Hindlimb muscle (tissue), 1 donor: ENCODE measurements at places on chromosomes 1 and 21.
A peak's percentile ranks its signal among the peaks of the same experiment; 100 is the strongest.

DNA sequence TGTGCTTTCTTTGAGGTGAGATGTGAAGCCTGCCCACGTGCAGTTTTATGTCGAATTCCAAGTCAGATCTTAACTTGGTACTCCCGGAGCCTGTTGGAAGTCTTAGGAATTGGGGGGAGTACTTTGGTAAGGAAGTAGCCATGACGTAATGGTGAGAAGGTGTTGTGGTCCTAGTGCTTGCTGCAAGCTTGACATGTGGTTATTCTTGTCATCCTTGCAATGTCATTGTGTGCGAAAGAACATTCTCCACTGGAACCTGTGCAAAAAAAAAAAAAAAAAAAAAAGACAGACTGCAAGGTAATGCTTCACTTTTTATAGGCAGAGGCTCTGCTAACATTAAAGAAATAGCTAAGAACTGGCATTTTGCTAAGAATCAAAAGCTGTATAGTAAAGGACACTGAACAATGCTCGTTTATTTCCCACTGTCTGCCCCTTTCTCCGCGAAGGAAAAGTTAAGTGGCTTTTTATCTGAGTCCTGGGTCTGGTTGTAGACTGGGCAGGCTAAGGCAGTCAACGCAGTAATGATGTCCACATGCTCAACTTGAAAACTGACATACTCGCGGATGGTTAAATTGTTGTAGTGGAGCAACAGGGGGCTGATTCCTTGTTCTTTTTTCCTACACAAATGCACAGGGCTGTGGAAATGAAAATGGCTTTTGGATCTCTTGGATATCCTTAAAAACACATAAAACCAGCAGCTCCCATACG lies 2.1 kb downstream of the KAZN start:
- DNase-seq, result no peak

DNA sequence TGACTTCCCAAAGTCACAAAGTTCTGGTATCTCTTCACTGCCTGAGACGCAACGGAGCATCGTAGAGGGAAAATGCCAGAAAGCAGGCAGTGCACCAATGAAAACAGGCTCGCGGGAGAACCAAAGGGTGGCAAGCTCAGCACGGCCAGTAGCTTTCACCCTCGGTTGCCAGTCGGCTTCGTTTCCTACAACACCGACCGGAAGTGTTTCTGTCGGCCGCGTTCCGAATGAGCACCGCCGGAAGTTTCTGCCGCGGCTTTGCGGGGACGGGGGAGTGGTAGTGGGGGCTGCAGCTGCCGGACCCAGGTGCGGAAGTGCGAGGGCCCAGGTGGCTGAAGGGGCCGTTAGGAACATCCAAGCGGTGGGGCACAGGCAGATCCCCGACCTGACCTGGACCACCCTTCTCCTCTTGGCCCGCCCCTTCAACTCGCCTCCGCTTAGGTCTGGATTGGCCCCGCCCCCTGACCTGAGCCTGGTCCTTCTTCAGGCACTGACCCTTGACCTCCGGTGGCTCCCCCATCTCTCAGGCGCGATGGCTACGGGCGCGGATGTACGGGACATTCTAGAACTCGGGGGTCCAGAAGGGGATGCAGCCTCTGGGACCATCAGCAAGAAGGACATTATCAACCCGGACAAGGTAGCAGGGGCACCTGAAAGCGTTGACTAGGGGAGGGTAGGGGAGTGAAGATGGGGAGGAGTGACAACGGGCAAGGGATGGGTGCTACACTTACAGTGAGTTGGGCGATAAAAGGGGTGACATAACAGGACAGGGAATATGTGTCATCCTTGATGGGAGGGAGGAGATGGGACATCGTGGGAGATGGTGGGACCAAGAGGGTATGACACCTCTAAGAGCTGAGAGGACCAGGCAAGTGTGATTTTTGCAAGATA lies at the start of gene DMAP1:
DMAP1 (plus strand) TSS at position 250 of the 891 bp plus-strand sequence; CDS start at position 533, 283 bp downstream.
- peak; percentile 87 for DNase-seq

GRCh38 chr1:101278238-101278637 lies 41.4 kb downstream of the S1PR1 start:
- no peak for DNase-seq

DNA sequence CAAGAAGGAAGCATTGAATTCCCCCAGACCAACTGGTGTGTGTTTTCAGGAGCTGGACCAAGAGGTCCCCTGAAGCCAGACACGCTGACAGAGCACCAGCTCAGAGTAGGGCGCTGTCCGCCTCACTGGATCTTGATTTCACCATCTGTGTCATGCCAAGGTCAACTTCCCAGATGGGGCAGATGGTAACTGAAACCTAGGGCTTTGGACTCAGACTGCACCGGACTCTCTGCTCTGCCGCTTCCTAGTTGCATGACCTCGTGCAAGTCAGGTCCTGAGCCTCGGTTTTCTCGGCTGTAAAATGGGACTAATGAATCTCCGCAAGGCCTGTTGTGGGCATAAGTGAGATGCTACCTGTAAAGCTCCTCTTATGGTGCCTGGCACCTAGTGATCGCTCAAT lies 17.9 kb upstream of the CASZ1 start:
- no peak for DNase-seq
